SW 1271 (cell line): ENCODE measurements at places on chromosomes 16 and 17.

DNA sequence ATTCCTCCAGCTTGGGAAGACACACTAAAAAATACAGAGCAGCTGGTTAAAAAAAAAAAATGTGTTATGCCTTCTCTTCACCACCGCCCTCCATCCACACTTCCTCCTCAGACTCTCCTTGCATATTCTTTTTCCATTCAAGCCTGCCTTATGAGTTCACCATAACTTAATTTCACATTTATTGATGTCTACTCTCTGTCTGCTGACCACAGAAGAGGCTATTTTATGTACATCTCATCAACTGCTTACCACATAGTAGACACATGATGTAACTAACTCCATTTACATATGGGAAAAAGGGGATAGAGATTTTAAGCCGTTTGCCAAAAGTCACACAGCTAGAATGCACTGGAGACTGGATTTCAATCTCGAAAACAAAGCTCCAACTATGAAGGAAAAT is 409.8 kb downstream of the CDH11 start:
- no peak for DNase-seq

DNA sequence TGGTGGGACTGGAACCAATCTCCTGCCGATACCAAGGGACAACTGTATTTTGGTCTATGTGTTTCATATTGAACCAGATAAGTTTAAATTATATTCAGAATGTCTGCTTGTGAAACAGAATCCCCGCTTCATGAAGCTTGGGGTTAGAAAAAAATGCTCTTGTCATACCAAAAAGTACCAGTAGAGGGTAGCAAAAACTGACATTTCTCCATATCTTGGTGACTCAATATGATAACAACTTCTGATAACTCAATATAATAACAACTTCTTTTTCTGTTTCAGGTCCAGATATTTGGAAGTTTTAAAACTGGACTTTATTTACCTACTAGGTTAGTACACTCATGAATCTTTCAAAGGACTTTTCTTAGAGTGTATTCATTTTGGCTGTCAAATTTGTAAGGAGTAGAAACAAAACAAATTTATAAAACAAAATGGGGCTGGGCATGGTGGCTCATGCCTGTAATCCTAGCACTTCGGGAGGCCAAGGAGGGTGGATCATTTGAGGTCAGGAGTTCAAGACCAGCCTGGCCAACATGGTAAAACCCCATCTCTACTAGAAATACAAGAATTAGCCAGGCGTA is 52.3 kb upstream of the ADCY7 start:
- DNase-seq: no peak

DNA sequence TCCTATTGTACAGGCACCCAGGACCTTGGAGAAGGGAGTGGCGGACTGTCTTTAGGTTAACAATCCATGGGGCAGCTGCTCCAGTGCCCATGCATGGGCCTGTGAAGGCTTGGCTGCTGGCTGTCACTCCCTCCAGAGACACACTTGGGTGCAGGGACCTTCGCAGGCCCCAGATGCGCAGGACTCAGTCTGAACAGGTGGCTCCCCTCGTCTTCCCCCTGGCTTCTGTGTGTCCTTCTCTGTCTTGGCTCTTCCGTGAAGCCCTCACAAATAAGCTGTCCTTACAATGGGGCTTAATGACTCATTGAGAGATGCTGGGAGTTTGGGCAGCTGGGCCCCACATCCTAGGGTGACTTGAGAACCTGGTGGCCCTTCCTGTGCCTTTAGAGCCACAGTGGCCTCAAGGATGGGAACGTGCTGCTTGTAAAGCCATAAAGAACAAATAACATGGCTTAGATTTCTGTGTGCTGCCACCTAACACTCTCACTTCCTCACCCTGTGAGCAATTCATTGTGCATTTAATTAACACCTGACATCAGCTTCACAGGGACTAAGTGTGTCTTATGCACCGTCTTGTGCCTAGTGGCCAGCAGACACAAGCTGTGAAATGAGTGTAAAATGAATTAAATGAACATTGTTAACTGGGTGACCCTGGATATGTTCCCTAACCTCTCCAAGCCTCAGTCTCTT is 340.7 kb downstream of the SNX29 start:
- no peak for DNase-seq

- DNase-seq: no peak
Observed at GRCh38 chr17:40471846-40472732, 28.8 kb downstream of the IGFBP4 start.

DNA sequence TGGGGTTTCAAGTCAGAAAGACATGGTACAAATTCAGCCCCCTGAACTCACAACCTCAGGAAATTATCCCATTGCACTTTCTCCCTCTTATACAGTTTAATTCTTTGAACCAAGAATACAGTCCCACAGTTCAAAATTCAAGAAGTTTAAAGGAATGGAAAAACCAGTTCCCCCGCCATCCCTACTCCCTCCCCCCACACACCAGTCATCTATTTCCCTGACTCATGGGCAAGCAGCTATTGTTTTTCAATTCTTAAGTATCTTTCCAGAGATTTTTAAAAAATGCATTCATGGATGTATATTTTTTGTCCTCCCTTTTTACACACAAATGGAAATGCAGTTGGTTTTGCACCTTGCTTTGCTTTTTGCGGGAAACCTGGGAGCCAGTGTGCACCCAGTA is 7.3 kb downstream of the SYCE1L start:
- no peak for DNase-seq

GRCh38 chr17:63786971-63787711 is 13.2 kb downstream of the DDX42 start:
- DNase-seq: no peak

- DNase-seq: no peak
Observed at GRCh38 chr17:78130437-78131101, at the start of gene TMC8. TMC8 (plus strand) TSS chr17:78130771; CDS start chr17:78131589, 818 bp downstream.

DNA sequence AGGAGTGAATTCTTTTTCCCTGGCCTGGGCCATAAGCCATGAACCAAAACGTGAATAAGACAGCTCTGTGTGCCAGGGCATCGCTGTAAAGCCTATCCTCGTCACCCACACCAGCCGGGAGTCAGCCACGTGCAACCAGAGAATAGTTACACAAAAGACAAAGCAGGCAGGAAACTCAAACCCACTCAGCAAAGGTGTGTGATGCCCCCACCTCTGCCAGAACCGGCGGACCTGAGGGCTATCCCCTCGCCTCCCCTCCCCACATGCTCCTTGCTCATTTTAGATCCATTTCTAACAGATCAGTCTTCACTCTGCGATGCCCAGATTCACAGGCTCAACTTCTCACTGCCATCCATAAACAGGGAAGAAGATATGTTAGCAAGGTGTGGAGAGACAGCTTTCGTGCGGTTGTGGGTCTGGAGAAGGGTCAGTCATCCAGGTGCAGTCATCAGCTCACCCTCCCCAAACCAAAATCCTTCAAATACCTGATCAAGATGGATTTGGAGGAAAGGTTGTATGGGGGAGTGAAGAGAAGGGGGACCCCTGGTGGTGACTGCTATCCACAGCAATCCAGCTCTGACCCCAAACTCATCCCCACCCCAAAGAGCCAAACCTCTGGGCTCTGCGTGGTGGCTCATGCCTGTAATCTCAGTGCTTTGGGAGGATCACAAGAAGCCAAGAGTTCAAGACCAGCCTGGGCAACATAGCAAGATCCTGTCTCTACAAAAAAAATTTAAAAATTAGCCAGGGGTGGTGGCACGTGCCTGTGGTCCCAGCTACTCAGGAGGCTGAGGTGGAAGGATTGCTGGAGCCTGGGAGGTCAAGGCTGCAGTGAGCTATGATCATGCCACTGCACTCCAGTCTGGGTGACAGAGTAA is 219.2 kb downstream of the C16orf78 start:
- DNase-seq: peak; percentile 4

DNA sequence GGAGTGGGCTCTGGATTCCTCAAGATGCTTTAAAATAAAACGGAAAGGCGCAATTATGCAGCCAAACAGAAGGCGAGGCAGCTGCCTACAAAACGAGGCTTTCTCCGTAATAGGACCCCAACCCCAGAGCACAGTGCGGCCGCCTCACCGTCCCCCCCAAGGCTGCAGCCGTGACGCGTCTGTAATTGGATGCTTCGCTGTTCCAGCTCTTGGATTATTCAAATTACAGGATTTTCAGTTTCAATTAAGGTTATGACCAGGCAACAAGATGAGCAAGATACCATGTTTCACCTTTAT is 37.3 kb upstream of the ABR start:
- DNase-seq: no peak

- DNase-seq: no peak
Observed at GRCh38 chr17:37605813-37606505, 3.3 kb downstream of the SYNRG start.
